ENCODE measurements at places on chromosomes 6 and 20. TPM values are rescaled to one million over a fixed set of nuclear protein-coding genes. Genes with fewer than 3 reads are reported as not detected.

- DNase-seq, result no peak
These were observed 24.8 kb downstream of the TASP1 start for GRCh38 chr20:13613917-13614316.

DNA sequence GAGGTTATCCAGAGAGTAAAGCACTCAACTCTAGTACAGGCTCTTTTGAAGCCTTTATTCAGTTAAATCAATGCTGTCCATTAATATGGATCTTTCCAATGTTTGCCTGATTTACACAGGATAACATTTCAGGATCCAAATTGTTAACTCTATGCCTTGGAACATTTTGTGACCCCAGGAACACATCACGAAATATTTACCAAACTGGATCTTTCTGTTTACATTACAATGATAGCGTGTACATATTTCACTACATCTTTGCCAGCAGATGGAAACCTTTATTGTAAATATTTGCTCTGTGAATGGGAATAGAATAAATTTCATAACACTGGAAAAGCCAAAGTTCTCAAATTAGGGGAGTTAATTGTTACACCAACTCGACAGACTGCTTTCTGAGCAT is 23.5 kb downstream of the BPIFA2 start:
- DNase-seq, result no peak

DNA sequence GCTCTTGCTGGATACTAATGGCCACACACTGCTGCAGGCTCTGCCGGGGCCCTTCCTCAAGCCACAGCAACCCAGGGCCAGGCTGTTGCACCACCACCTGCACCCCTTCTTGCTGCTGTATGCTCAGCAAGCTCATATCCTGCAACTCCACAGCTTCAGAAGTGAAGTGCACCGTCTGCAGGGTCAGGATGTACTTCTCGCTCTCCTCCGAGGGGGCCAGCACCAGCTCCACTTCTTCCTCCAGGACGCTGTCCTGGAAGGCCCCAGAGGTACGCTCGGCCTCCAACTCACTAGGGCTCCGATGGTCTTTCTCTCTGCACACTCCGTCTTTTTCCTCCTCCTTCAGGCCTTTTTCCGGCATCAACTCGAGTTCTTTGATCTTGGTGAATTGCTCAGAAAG is 1.2 kb downstream of the CTCFL start:
- no peak for DNase-seq

DNA sequence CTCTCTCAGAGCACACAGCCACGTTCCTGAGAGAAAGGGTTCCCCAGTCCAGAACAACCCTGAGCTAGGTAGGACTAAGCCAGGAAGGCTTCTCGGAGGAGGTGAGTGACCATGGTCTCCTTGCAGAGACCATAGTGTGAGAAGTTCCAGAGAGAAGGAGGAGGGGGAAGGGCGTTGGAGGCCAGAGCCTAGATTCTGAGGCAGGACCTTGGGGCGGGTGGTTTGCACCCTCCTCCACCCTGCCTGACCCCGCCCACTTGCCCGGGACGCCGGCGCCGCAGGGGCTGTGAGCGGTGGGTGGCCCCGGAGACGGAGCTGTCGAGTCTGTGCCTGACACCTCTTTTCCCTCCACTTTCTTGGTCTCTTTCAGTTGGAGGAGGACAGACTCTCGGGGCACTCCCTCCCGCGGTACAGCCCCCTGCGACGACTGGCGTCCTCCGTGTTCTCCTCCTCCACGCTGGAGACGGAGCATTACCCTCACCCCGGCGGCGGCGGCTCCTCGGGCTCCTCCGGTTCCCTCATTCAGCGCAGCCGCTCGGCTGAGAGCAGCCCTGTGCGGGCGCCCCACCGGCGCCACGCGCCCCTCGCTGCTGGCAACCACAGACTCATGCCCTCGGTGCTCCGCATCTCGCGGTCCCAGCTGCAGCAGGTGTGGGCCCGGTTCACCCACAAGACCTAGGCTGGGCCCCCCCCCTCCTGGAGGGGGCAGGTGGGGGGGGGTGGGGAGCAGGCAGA is 26.2 kb downstream of the TTBK1 start:
- no peak for DNase-seq

GRCh38 chr6:121668259-121668658 is 232.8 kb downstream of the GJA1 start:
- no peak for DNase-seq

DNA sequence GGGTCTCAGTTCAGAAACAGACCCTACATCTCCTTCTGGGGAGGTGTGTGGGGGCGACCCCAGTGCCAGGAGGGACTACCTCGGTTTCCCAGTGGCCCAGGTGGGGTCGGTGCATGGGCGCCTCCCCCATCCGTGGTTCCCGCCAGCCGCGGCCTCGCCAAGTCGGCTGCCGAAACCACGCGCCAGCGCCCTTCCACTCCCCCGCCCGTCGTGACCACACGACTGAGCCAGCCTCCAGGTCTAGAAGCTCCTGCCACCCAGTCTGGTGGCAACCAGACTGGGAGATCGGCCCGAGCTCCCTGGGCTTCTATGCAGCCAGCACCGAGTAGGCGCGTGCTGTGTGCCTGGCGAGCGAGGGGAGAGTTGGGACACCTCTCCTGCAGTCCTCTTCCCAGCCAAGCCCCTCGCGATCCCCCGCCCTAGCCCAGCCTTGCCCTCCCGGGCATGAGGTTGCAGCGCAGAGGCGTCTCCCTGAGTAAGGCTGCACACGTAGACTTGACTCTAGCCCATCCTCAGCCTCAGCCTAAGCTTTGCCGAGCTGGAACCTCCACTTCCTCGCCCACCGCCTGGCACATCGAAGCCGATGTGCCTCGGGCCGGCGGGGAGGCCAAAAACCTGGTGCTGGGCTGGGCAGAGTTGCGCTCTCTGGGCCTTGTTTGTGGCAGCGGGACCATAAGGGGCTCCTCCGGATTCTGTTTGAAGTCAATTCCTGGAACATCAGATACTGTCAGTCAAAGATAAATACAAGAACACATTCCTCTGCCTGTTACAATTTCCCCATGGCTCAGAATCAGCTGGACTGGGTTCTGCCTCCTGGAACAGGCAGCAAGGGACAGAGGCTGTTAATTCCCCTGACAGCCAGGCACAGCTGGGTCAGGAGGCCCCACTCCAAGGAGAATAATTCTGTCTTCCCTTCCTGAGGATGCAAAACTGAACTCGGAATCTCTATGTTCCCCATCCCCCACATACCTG is 1.5 kb upstream of the CPNE5 start:
- no peak for DNase-seq

DNA sequence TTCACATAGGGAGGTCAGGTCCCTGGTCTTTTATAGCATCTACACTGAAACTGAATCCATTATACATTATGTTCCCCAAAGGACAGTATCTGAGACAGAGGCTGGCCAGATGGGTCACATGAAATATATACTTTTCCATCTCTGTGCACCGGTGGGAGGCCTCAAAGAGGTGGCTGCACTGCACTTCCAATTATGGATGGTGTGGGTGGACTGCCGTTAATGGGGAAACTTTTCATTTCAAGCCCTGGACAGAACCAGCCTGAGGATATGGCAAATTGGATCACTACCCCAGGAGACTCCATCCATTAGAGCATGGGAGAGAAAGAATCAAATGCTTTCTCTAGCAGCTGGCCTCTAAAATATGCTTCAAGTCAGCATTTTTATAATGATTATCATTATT is 280.5 kb upstream of the OPRM1 start:
- no peak for DNase-seq

DNA sequence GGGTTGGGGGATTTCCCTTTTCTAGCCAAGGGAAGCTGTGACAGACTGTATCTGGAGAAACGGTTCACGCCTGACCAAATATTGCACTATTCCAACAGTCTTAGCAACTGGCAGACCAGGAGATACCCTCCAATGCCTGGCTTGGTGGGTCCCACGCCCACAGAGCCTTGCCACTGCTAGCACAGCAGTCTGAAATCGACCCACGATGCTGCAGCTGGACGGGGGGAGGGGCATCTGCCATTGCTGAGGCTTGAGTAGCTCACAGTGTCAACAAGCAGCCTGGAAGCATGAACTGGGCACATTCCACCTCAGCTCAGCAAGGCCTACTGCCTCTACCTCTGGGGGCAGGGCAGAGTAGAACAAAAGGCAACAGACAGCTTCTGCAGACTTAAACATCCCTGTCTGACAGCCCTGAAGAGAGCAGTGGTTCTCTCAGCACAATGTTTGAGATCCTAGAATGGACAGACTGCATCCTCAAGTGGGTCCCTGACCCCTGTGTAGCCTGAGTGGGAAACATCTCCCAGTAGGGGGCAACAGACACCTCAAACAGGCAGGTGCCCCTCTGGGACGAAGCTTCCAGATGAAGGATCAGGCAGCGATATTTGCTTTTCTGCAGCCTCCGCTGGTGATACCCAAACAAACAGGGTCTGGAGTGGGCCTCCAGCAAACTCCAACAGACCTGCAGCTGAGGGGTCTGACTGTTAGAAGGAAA is 89.9 kb upstream of the ECI2 start:
- no peak for DNase-seq

DNA sequence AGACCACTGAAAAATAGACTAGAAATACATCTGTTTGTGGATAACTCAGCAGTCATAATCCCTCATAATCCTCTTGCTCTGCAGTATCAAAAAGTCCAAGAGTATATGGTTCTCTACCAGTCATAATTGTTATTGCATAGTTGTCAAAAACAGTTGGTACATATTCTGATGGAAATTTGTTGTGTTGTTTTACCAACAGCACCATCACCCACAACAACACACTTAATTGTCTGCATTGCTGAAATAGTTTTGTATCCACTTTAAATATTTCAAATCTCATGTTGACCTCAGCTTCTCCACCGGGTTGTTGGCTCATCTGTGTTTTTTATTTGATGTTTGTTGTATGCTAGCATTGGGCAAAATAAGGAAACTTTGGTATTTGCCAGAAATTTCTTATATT is 39.4 kb downstream of the ITCH start:
- no peak for DNase-seq

- no peak for DNase-seq
These were observed 1604.6 kb downstream of the HACE1 start for GRCh38 chr6:103255132-103255531.

DNA sequence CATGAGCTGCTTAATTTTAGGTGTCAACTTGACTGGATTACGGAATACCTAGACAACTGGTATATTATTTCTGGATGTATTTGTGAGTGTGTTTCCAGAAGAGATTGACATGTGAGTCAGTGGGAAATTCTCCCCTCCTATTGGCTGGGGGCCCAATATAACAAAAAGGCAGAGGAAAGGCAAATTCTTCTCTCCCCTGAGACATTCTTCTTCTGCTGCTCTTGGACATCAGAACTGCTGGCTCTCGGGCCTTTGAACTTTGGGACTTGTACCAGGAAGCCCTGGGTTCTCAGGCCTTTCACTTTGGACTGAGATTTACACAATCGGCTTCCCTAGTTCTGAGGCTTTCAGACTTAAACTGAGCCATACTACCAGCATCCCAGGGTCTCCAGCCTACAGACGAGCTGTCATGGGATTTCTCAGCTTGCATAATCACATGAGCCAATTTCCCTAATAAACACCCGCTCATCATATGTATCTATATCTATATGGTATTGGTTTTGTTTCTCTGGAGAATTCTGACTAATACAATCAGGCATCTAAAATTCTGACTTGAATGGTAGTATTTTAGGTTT is 7.6 kb upstream of the BTN3A3 start:
- DNase-seq, result no peak

DNA sequence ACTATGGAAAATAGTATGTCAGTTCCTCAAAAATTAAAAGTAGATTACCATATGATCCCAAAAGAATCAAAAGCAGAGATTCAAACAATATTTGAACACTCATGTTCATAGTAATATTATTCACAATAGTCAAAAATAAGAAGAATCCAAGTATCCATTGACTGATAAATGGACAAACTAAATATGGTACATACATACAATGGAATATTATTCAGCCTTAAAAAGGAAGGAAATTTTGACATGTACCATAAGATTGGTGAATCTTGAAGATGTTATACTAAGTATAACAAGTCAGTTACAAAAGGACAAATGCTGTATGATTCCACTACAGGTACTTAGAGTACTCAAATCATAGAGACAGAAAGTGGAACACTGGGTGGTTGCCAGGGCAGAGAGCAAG is 88.3 kb upstream of the TMEM30A start:
- DNase-seq, result no peak

- no peak for DNase-seq
These were observed 646.6 kb upstream of the HS3ST5 start for GRCh38 chr6:114989279-114989964.

GRCh38 chr6:75317503-75318206 is 33.1 kb upstream of the TMEM30A start:
- DNase-seq, result no peak

DNA sequence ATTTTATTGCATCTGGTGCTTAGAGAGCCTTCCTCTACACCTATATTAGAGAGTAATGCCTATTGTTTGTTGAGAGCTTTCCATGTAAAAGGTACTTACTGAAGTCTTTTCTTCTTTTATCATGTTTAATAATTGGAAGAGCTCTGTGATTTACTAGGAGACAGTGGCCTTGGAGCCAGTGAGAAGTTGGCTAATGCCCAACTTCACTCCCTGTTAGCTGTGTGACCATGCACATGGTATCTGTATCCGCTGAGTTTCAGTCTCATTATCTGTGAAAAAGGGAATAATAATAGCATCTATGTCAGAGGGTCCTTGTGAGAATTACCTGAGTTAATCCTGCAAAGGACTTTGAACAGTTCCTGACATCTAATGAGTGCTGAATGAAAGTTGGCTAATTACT is 105.0 kb downstream of the CD109 start:
- no peak for DNase-seq

- no peak for DNase-seq
These were observed 22.1 kb downstream of the BLOC1S5 start for GRCh38 chr6:8041913-8042583.

- no peak for DNase-seq
These were observed 11.3 kb upstream of the BFSP1 start for GRCh38 chr20:17542481-17542880.

DNA sequence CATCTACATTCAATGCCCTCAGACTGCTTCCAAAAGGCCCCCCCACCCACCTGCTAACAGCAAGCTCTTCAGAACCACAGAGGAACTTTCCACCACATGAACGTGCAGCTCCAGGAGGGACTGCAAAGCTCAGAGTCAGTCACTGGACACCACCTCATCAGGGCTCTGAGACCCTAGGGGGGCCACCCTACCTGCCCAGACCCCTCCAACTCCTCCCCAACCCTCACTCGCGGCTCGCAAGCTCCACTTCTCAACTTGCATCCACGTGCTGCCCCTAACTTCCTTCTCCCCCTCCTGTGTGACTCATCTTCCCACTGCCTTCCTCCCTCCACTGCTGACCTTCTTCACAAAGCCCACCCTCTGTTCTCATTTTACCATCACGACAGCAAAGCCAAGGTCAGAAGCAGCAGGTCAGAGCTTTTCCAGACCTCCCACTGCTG is 6.5 kb downstream of the MBOAT1 start:
- DNase-seq, result no peak

- DNase-seq, result no peak
These were observed 8.0 kb upstream of the KIF13A start for GRCh38 chr6:17995414-17995813.

DEFB125 gene
- total RNA-seq, result not detected

CD40 gene
- total RNA-seq, result 17.0 TPM

SNX9 gene
- 83.2 TPM for total RNA-seq

LAMA5 gene
- 53.3 TPM for total RNA-seq

KCNK16 gene
- not detected for total RNA-seq

PGC gene
- total RNA-seq, result 3.2 TPM
